ENCODE measurements at places on chromosomes 13 and 19. TPM values are rescaled to one million over a fixed set of nuclear protein-coding genes. Genes with fewer than 3 reads are reported as not detected.

DNA sequence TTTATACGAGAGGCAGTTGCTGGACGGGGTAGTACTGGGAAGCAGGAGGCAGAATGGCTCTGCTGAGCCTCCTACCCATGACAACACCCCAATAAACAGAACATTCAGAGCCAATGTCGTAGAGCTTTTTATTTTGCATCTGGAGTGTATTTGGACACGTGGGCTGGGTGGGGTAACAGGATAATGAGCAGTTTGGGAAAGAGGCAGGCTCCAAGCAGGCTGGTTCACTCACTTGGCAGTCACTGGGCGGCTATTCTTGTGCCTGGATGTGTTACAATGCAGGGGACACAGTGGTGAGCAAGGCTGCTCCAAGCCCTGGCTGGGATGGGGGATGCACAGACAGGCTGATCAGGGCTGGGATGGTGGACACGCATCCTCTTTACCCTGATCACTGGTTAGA is 9.5 kb downstream of the ACTMAP start:
- peak; percentile 81 for ATAC-seq

- ATAC-seq, result peak; percentile 1
These were observed 551 bp downstream of the FZR1 start for GRCh38 chr19:3506384-3507340.

GRCh38 chr13:30294004-30294403 is 13.3 kb downstream of the KATNAL1 start:
- no peak for ATAC-seq

DNA sequence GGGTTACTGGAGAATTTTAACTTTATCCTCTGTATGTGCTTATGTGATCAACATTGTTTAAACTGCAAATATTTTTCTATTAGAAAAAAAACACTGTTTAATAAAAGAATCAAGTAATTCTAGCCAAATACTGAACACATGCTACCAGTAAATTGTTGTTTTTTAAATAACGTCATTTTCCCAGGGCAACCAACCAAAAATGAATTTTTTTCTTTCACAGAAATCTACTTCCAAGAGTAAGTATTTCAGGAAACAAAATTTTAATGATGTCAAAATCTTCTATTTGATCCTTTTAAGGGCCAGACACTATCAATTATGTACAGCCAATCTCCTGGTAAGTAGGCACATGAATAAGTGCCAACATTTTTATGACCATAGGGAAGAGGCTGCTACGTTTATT is 57.1 kb downstream of the TUBGCP3 start:
- no peak for ATAC-seq

GRCh38 chr19:17797424-17798201 is 2.7 kb downstream of the B3GNT3 start:
- ATAC-seq, result peak; percentile 79

DNA sequence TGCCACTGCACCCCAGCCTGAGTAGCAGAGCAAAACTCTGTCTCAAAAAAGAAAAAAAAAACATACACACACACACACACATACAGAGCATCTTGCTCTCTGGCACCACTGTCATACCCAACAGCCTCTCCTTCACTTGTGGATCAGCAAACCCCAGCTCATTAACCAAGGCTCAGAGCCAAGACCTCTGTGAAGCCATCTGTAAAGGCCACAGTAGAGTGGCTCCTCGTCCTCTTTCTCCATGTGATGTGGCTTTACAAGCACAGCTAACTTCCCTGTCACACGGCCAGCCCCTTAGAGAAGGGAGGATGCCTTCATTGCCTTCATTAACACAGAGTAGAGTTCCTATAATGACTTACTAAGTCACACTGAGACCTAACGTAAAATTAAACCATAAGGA is 62.7 kb upstream of the LSM14A start:
- ATAC-seq, result no peak

- ATAC-seq, result no peak
These were observed 8.1 kb downstream of the RPS9 start for GRCh38 chr19:54208784-54209057.

PSG1 gene
- 0.20 TPM for total RNA-seq

N4BP2L2 gene
- 52.2 TPM for total RNA-seq

MAG gene
- total RNA-seq, result not detected

BSG gene
- total RNA-seq, result 1,638 TPM
